Stomach (tissue), 19 donors: ENCODE measurements at places on chromosomes 2 and 18. TPM values are rescaled to one million over a fixed set of nuclear protein-coding genes. Genes with fewer than 3 reads are reported as not detected.

DNA sequence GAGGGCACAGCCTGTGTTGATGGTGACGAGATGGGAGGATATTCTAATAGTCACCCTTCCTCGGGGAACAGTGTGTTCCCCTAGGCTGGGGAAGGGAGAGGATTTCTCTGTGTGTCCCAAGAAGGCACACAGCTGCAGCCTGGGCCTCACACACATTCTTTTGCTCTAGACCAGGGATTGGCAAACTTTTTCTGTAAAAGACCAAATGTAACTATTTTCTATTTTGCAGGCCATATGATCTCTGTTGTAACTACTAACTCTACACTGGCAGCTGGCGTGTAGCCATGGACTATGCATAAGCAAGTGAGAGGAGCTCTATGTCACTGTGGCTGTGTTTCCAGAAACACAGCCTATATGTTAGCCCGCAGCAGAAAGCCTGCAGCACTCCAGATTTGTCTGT is 65.8 kb downstream of the ARHGAP28 start:
- H3K36me3 ChIP-seq = no peaks in the 10 kb centered on the region
- H3K4me1 ChIP-seq = no peaks in the 10 kb centered on the region
- H3K27me3 ChIP-seq = no peaks in the 10 kb centered on the region

DNA sequence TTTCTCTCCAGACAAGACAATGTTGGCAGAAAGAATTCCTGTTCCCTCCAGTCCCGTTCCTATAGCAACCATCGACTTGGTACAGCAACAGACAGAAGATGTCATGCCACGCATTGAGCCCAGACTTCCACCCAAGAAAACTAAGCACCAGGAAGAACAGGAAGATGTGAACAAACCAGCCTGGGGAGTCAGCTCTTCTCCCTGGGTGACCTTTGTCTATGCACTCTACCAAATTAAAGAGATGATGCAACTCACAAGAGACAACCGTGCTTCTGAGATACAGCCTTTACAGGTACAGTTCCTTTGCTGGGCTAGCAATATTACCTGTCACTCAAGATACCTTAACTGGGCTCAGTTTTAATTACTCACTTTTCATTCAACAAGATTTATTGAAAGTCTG is 37.1 kb downstream of the NEMP2 start:
- no peaks in the 10 kb centered on the region for H3K27me3 ChIP-seq
- no peak for DNase-seq
- H3K27ac ChIP-seq = peak overlapping the region; percentile 9
- H3K4me1 ChIP-seq = peaks cover 18% of the 10 kb centered on the region
- H3K36me3 ChIP-seq = no peaks in the 10 kb centered on the region

Gene ARID5A
- 9.3 TPM for total RNA-seq

Gene ZBTB7C
- 47.1 TPM for total RNA-seq

GRCh38 chr2:207474863-207475485 is 54.8 kb upstream of the CREB1 start:
- DNase-seq = peak; percentile 82
- no peaks in the 10 kb centered on the region for H3K27me3 ChIP-seq
- no peak overlapping the region for H3K27ac ChIP-seq
- H3K4me1 ChIP-seq = peaks cover 25% of the 10 kb centered on the region
- peak overlapping the region; percentile 20 for H3K4me3 ChIP-seq

- H3K27me3 ChIP-seq = no peaks in the 10 kb centered on the region
- no peak for DNase-seq
- H3K36me3 ChIP-seq = no peaks in the 10 kb centered on the region
- H3K4me1 ChIP-seq = no peaks in the 10 kb centered on the region
Observed at GRCh38 chr18:36532815-36533214, 235.3 kb downstream of the FHOD3 start.

Gene ANKRD36
- total RNA-seq = 100 TPM

GRCh38 chr2:238202326-238203093 is 985 bp downstream of the ILKAP start:
- H3K27ac ChIP-seq = peak overlapping the region; percentile 81
- peaks cover 55% of the 10 kb centered on the region for H3K4me1 ChIP-seq

Gene CLEC4F
- not detected for total RNA-seq

DNA sequence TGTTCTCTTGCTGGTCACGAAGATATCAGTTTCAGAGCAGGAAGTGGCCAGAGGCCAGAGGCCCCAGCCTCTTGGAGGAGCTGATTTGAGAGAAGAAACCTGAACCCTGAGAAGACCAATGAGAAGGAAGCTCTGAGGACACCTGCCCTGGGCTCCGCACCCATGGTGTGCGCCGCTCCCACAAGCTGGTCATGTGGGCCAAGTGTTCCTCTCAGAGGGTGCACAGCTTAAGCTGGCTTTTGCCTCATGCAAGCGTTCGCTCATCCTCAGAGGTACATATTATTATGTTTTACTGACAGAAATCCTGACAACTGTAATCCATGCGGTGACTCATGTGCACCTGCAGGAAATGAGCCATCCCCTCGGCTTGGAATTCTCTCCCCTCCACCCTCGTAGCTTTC is 316.1 kb upstream of the MYT1L start:
- no peaks in the 10 kb centered on the region for H3K4me1 ChIP-seq
- no peak overlapping the region for H3K4me3 ChIP-seq
- no peaks in the 10 kb centered on the region for H3K36me3 ChIP-seq
- no peak overlapping the region for H3K27ac ChIP-seq
- H3K27me3 ChIP-seq = no peaks in the 10 kb centered on the region

DNA sequence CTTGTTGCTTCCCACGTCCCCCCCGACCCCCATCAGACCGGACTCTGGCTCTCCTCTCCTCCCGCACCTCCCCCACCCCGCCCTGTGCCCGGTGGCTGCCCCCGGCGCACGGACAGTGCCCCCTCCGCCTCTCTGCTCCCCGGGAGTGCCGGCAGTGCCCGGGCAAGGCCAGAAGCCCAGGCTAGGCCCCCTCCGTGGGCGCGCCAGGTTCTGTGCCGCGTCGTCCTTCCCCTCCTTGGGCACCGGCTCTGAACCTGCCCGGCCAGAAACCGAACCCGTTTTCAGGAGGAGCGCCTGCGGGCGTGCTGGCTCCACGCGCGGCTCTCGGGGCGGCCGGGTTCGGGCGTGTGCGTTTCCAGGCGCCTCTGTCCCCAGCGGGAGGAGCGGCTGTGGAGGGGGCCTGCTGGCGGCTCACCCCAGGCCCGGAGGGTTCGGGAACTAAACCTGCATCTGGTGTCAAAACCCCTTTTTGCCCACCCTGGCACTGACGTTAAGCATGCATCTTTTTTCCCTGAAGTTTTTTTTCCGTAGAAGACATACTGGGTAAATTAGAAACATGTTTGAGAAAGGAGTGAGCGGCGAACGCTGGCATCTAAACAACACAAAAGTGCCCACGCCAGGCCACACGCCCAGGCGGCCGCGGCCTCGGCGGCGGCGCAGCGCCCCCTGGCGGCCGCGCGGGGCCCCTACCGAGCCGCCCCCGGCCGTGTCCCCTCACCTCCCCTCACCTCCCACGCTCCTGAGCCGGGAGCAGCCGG is 123.9 kb upstream of the SLC1A4 start:
- no peaks in the 10 kb centered on the region for H3K36me3 ChIP-seq
- peak overlapping the region; percentile 77 for H3K27ac ChIP-seq
- DNase-seq = peak; percentile 86
- no peaks in the 10 kb centered on the region for H3K27me3 ChIP-seq

Gene MAL
- 38.0 TPM for total RNA-seq
